Upper lobe of right lung (tissue), 1 donor: ENCODE measurements at places on chromosomes 6 and 20. TPM values are rescaled to one million over a fixed set of nuclear protein-coding genes. Genes with fewer than 3 reads are reported as not detected.
A peak's percentile ranks its signal among the peaks of the same experiment; 100 is the strongest.

GRCh38 chr20:50029697-50030461, 47.1 kb downstream of the SNAI1 start:
- no peak overlapping the region for H3K4me3 ChIP-seq
- no peak overlapping the region for H3K27ac ChIP-seq
- no peaks in the 10 kb centered on the region for H3K27me3 ChIP-seq
- peaks cover 27% of the 10 kb centered on the region for H3K4me1 ChIP-seq
- no peaks in the 10 kb centered on the region for H3K36me3 ChIP-seq

Gene LINC00237
- not detected for total RNA-seq

Gene MMP24
- 13.0 TPM for total RNA-seq

- H3K4me1 ChIP-seq: peaks cover under 1% of the 10 kb centered on the region
- H3K36me3 ChIP-seq: peaks cover 63% of the 10 kb centered on the region
- no peak for DNase-seq
Observed at GRCh38 chr6:35354361-35355135, 12.2 kb downstream of the PPARD start.

Gene SLC4A11
- total RNA-seq: 2.7 TPM

DNA sequence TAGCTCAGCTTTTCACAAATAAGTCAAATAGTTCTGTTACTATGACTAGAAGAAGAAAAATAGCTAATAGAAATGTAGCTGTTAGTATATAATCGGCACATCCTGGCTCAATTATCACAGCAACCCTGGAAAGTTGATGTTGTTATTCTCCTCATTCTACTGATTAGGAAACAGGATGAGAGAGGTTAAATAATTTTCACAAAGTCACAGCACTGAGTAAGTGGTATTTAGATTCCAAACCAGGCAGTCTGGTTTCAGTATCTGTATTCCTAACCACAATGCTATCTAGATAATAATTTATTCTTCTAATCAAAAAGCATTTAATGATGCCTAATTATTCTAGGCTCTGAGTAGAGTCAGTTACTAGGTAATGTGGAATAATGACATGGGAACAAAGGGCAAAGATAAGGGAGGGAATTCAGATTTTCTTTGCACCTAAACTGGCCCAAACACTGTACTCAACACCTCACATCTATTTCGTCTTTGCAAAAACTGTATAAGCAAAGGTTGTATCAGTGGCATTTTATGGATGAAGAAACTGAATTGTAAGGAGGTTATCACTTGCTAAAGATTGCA, 51.3 kb downstream of the PDE7B start:
- H3K27ac ChIP-seq: no peak overlapping the region
- H3K36me3 ChIP-seq: no peaks in the 10 kb centered on the region
- H3K4me1 ChIP-seq: peaks cover 9% of the 10 kb centered on the region
- no peak overlapping the region for H3K4me3 ChIP-seq
- H3K27me3 ChIP-seq: no peaks in the 10 kb centered on the region

DNA sequence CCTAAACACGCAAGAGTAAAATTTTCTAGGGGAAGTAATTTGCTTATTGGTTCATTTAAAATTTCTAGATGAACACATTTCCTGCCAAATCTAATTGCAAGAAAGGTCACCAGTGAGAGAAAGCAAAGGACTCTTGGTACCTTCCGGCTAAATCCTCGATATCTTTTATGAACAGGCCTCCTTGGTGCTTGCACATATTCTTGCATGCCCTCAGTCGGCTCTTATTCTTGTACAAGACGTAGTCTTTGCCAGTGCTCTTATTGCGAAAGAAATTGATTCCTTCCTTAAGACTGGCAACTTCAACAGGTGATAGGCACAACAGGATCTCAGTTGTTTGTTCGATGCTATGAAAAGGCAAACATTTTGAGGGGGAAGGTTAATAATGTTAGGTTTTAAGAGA, 141.7 kb upstream of the CARMIL1 start:
- H3K4me3 ChIP-seq: peak overlapping the region; percentile 59
- H3K4me1 ChIP-seq: peaks cover 18% of the 10 kb centered on the region
- no peaks in the 10 kb centered on the region for H3K36me3 ChIP-seq
- H3K27me3 ChIP-seq: no peaks in the 10 kb centered on the region

Gene BPIFB4
- total RNA-seq: not detected

Gene GNRH2
- not detected for total RNA-seq

DNA sequence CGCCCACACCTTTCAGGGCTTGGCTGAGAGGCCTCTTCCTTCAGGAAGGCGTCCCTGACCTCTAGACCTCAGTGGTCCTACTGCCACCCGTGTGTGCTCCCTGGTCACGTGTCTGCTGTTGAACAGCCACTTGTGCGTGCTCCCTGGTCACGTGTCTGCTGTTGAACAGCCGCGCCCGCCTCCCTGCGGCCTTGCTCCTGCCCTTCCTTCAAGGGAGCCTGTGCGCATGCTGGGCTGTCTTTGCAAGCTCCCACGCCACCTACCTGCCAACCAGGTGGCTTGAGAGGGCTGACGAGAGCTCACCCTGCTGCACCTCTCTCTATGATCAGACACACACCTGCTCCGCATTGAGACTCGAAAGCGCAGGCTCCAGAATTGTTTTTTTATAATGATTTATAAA, 179.3 kb downstream of the BMP7 start:
- DNase-seq: no peak
- H3K27me3 ChIP-seq: no peaks in the 10 kb centered on the region
- H3K27ac ChIP-seq: no peak overlapping the region
